ENCODE measurements at places on chromosomes 7 and 10.
A peak's percentile ranks its signal among the peaks of the same experiment; 100 is the strongest.

GRCh38 chr7:80362010-80362618, 149.8 kb downstream of the GNAT3 start:
- DNase-seq: no peak

- DNase-seq: no peak
Observed at GRCh38 chr7:22578007-22578733, 78.2 kb upstream of the STEAP1B start.

- no peak for DNase-seq
Observed at GRCh38 chr10:68043030-68043429, 32.1 kb downstream of the HERC4 start.

DNA sequence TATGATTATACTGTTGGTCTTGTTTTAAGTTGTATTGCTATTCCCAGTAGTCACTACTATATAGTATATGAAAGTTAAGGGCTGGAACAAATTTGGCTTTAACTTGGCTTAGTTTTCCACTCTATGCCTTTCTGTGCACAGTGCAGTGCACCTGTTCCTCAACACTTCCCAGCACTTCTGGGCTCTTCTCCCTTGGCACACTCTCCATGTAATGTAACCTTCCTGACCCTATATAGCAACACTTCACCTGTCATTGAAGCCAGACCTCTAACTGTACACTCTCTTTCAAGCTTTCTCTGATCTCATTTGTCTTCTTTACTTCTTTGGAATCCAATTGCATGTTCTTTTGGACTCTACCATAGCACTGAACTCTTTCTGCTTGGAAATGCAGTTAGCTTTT, 83.9 kb upstream of the SMIM30 start:
- no peak for DNase-seq

DNA sequence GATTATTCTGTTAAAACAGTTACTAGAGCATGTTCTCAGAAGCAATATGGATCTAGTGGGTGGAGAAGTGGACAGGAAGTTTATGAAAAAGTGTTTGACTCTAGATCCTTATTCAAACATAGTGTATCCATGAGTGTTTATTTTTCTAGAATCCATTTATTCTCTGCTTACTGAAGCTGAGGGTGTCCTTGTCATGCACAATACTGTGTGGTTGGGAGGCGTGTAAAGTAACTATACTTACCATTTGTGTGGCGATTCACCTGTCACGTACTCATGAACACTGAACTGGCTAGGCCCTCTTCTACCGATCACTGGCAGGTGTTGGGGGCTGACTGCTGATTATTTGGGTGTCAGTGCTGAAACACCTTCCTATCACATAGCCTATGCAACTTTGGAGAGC, 74.0 kb downstream of the POU6F2 start:
- DNase-seq: no peak

GRCh38 chr10:113895018-113895417, 40.6 kb downstream of the NHLRC2 start:
- DNase-seq: no peak

GRCh38 chr10:24701447-24701846, 22.2 kb downstream of the ARHGAP21 start:
- DNase-seq: no peak

DNA sequence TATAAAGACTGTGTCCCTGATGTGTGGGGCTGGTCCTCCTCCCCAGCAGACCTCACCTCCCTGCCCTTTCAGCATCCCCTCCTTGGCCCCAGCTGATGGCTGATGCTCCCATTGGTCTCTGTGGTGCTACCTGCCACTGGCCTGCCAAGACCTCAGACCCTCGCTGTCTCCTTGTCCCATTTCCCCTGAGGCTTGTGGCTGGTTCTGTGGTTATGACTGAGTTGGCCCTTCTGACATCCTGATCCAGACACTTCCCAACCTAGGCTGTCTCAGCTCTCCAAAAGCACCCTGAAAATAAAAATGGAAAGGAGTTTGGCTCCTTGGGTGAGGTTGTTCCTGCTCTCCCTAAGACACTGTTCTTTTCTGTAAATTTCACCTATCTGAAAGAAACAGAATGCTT, 214.2 kb downstream of the RPS24 start:
- DNase-seq: no peak

DNA sequence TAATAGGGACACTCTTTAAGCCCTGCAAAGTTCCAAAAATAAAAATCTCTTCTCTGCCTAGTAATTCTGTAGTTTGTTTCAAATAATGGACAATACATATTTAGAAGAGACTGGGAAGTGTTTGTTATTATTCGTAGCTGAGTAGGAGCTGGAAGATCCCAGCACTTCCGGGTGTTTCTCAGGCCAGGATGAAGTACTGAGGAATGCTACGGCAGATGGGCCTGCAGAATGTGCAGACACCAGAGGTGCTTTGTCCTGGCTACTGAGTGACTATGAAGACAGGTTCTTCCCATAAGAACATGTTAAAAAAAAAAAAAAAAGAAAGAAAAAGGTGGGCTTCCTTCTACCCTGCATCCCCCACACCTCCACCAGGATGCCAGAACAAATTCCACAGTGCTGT, 36.1 kb downstream of the ETV1 start:
- no peak for DNase-seq

DNA sequence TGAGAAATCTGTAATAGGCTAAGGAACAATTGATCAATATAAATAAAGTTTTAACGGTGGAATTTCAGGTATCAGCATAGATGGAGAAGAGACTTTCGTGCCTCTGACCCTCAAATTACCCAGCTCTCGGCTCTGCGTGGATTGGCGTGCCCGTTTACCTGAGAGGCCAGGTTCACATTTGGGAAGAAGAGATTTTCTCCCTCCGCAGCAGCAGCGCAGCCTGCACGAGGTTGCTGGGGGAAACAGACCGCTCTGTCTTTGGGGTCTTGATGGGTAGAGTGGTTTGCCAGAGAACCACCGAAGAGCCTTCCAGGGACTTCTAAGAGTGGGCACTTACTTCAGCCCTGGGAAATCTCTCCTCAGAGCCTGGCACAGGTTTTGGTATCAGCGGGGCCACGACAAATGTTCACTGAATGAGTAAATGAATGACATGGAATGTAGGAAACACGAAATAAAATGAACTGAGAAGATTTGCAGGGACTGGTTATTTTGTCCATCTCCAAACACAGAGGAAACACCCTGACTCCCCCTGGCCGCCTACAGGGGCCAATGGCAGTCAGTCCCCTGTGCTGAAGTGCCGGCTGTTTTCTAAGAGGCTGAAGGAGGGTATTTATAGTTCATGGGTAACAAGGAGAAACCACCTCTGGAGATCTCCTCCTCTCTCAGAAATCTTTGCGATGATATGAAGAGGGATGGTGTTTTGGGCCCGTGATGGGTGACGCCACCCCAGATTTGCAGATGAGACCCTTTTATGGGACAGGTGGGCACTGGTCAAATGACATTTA, 338.5 kb downstream of the ADARB2 start:
- DNase-seq: no peak

- DNase-seq: no peak
Observed at GRCh38 chr10:13527864-13528122, 1.0 kb downstream of the BEND7 start.

- DNase-seq: no peak
Observed at GRCh38 chr7:130436253-130436652, 4.6 kb downstream of the CEP41 start.

DNA sequence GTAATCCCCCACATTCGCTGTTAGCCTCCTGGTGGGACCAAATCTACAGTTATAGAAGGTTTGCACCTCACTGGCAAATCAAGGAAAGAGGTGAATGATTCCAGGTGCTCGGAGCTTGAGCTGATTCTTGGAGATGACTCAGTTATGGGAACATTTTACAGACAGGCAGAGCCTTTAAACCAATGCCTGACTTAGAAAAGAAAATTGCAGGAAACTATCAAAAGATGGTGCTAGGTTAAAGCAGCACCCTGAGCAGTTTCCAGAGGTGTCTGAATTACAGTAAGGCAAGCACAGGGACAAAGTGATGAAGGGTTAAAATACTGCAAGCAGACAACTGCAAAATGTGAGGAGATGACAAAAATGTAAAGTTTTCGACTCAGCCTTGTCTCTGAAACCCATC, 2.9 kb downstream of the LRRTM3 start:
- no peak for DNase-seq

DNA sequence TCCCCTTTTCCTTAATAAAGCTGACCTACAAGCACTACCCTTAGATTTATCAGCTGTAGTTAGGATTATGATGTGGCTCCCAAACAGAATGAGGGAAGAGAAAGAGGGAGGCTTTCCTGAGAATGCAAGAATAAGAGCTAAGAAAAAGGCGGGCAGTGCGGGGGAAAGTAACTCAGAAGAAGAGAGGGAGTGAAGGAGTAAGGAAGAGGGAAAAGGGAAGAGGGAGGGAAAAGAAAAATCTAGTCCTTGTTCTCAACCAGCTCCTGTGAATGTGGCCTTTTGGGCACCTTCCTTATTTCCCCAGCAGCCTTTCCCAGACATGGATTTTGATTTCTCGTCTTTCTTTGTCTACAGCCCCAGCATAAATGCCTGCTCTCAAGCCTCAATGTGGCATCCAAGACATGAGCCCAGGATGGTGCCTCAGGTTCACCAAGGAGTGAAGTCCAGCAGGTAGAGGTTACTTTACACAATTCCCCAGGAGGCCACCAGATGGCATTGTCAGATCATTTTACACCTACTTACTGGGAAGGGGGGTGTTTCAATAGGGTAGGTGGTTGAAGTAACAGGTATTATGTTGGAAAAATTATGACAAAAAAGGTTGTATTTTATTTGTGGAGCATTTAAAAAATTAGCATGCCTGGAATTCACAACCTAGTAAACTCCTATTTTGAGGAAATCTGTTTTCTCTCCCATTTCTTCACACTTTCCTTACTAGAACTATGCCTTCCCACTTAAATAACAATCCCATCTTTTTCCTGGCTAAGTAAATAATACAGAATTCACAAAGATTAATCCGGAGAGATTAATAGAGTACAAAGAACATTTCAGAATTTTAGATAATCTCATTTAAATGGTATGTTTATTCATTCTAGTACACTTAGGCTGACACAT, 106.5 kb downstream of the HTR7 start:
- peak; percentile 40 for DNase-seq

- DNase-seq: no peak
Observed at GRCh38 chr10:109933984-109934565, 10.8 kb upstream of the XPNPEP1 start.

DNA sequence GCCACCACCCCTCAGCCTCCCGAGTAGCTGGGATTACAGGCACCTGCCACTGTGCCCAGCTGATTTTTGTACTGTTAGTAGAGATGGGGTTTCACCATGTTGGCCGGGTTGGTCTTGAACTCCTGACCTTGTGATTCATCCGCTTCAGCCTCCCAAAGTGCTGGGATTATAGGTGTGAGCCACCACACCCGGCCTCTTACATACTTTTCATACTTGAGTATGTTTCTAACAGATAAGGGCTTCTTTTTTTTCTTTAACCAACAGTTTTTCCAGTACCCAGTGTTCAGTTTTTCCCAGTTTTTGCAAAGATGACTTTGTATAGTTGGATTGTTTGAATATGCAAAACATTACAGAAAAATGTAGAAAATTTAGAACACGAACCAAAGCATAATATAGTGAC, 7.7 kb downstream of the EIF4H start:
- DNase-seq: no peak

- no peak for DNase-seq
Observed at GRCh38 chr10:53899463-53900160, 901.4 kb downstream of the PCDH15 start.

DNA sequence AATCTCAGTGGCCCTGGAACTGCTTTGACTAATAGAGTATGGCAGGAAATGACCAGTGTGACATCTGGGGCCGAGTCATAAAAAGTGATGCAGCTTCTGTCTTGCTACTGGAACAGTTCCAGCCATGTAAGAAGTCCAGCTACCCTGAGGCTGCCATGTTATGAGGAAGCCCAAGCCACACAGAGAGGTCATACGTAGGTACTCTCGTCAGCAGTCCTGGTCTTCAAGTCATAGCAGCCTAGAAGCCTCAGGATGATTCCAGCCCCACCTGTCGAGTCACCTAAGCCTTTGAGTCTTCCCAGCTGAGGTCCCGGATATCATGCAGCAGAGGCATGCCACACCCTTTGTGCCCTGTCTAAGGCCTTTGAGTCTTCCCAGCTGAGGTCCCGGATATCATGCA, 92.1 kb downstream of the PPP1R3C start:
- no peak for DNase-seq

- DNase-seq: no peak
Observed at GRCh38 chr10:123621492-123621891, 44.7 kb upstream of the GPR26 start.

GRCh38 chr10:92699518-92700381, 10.0 kb downstream of the HHEX start:
- DNase-seq: peak; percentile 26

GRCh38 chr7:20122073-20122472, 95.1 kb downstream of the MACC1 start:
- no peak for DNase-seq

DNA sequence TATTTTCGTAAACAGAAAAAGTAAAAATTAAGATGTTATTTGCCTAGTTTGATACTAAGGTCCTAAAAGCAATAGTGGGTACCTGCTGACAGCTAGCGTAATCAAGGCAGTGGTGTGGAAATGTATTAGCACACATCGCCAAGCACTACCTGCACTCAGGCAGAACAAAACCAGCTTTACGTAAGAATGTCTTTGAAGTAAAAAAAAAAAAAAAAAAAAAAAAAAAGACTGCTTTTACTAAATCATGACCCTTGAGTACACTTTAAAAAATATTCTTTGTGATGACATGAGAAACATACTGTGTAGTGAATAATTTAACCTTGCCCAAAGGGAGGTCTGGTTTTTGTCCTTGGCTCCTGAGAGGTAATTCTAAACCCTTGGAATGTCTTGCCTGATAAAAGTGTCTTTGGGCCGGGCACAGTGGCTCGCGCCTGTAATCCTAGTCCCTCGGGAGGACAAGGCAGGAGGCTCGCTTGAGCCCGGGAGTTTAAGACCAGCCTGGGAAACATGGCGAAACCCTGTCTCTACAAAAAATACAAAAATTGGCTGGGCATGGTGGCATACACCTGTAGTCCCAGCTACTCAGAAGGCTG, 12.7 kb downstream of the XRCC2 start:
- no peak for DNase-seq

- no peak for DNase-seq
Observed at GRCh38 chr7:155746188-155746587, 66.1 kb downstream of the SHH start.

DNA sequence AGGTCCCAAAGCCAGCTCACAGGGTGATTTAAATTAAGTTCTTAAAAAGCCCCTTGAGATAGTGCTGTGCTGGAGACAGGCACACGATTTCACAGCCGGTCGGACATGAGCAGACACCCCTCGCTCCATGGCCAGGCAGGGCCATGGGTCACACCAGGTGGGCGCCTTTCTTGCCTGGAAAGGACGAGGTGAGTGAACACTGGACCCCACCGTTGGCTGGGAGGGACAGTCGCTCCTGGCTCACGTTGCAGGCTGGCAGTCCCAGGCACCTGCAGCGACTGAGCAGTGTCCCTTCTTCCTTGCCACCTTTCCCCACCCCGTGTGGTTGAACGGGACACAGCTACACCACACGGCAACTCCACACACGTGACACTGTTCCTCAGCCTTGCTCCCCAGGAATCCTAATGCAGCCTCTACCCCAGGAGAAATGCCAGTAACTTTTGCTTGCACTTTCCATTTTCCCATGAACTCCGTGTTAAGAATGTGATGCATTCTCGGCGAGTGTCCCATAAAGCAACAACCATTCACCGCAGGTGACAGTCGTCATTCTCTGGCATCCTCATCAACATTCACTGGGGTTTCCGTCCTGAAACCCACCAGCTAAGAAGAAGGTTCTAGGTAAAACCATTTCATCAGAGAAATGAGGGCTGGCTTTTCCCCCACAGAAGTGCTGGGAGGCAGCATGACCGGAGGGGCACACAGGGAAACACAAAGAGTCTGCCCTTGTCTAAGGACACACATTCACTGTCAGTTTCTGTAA, 217.4 kb downstream of the ZMYND11 start:
- no peak for DNase-seq

All from stimulated activated CD4-positive, alpha-beta T cell treated with anti-CD3 and anti-CD28 coated beads, Interleukin-2, amount 100 ng/mL, for 24 hours (primary cell).